ENCODE measurements at places on chromosomes 4 and X.

DNA sequence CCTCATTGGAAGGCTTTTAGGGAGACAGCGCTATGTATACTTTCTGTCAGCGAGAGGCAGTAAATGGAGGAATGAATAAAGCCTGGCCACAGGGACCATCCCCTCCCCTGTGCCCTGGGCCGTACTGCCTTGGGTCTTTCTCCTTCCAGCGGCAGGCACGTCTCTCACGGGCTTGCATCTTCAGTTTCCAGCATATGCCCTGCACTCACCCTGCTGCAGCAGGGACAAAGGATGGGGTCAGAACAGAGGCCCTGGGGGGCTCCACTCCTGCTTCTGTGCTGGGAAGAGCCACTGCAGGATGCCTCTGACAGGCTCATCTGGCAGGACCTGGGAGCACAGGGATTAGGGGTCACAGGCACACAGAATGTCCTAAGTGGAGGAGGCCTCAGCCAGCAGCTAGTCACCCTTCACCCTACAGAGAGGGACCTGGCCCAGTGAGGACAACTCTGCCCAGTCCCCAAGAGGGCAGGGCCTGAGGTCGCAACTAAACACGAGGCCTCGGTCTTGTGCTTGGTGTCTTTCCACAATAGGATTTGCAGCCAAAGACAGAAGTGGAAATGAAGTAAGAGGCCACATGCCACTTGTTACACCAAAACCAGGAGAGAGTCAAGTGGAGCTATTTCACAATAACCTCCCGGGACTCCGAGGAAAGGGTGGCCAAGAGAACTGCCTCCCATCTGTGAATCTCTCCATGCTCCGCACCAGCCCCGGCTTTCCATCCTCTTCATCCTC is 150.8 kb downstream of the AFAP1 start:
- DNase-seq, result no peak

GRCh38 chr4:168527560-168527959 is 30.7 kb downstream of the PALLD start:
- no peak for DNase-seq

DNA sequence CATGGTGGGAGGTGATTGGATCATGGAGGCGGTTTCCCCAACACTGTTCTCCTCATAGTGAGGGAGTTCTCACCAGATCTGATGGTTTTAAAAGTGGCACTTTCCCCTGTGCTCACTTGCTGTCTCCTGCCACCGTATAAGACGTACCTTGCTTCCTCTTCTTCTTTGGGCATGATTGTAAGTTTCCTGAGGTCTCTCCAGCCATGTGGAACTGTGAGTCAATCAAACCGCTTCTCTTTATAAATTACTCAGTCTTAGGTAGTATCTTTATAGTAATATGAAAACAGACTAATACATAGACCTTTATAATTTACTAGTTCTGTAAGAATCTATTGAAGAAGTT is 82.5 kb upstream of the PITX2 start:
- DNase-seq, result no peak

- no peak for DNase-seq
Measured at GRCh38 chr4:182486881-182487280, 243.7 kb downstream of the TENM3 start.

GRCh38 chr4:6972911-6973310 is 63.3 kb downstream of the TBC1D14 start:
- DNase-seq, result peak; percentile 40

- DNase-seq, result peak; percentile 93
Measured at GRCh38 chr4:188127214-188127874, 11.9 kb upstream of the TRIML1 start.

DNA sequence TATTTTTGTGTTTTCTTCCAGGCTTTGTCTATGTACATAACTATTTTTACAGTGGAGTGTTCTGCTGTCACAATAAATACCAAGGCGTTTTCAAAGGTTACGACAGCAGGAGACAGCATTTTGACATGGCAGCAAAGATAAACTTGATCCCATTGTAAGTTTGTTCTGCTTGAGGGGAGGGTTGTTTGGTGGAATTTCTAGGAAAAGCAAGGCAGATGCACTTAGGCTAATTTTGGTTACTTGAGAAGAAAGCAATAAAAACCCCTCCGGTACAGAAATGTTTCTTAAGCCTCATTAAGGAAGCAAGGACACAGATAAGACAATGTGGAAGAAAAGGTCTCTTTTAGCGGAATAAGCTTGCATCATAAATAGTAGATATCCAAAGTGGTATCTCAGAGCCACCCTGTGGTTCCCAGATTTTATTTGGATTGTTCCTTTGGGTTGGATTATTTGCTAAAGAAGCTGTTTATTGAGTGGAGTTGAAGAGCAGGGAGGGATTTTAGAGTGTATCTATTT is 54.3 kb downstream of the CLCN5 start:
- no peak for DNase-seq

DNA sequence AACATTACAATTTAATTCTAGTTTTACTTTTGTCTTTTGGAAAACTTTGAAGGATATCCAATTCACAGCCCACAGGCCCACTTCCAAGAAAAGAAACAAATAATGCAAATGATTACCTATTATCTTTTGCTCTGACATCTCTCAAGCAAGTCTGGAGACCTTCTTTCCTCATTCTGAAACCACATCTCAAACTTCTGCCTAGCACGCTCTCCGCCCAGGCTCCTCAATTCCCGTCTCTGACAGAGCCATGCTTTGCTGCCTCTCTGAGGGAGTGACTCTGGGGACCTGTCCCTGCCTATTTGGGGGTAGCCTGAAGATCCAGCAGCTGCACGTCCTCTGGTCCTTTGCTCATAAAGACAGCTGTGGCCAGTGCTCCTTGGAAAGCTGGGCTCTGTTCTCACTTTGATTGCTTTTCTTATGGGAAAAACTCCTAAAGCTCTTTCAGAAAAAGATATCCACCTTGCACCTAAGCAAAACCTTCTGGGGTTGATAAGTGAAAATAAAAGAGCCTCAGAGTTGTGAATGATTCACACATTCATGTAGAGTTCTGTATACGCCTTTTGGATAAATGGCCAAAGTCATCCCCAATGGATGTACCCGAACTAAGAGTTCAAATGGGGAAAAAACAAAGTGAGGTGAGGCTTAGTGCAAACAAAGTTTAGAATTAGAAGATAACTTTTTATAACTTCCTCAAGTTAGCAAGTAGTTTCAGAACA is 72.4 kb upstream of the TNIP3 start:
- no peak for DNase-seq

- no peak for DNase-seq
Measured at GRCh38 chrX:11215191-11215921, 77.9 kb upstream of the AMELX start.

GRCh38 chrX:124232523-124233201 is 99.8 kb upstream of the TEX13D start:
- DNase-seq, result no peak
